HS-27A (cell line): ENCODE measurements at places on chromosomes 16 and 17.

- DNase-seq: no peak
Measured at GRCh38 chr17:64920026-64920418, 744 bp upstream of the LRRC37A3 start.

DNA sequence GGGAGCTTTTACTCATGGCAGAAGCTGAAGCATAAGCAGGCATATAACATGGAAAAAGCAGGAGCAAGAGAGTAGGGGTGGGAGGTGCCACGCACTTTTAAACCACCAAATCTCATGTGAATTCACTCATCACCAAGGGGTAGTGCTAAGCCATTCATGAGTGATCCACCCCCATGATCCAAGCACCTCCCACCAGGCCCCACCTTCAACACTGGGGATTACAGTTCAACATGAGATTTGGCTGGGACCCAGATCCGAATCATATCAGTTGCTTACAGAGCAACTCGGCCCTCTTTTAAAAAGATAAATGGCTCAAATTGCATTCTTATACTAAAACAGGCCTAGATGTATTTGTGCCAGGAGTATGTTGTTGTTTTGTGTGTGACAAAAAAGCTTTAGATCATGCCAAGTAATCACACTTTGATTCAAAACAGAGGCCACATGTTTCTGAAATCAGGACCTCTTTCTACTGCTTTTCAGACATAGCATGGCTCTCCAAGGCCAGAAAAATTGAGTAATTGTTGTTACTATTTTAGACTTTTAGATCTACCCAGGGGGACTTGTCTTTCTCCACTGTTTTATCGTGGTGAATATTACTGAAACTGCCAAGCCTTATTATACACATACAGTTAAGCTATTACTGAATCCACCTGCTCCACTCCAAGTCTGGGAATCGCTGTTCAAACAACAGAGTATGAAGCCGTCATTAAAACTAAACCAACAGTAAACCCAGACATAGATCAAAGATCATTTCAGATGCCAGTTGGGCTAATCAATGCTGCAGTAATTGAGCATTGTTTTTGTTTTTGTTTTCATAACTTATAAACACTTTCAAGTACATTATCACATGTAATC, 163.3 kb downstream of the KCNJ2 start:
- DNase-seq: no peak

GRCh38 chr17:62187681-62188080, 122.6 kb upstream of the MED13 start:
- DNase-seq: no peak

DNA sequence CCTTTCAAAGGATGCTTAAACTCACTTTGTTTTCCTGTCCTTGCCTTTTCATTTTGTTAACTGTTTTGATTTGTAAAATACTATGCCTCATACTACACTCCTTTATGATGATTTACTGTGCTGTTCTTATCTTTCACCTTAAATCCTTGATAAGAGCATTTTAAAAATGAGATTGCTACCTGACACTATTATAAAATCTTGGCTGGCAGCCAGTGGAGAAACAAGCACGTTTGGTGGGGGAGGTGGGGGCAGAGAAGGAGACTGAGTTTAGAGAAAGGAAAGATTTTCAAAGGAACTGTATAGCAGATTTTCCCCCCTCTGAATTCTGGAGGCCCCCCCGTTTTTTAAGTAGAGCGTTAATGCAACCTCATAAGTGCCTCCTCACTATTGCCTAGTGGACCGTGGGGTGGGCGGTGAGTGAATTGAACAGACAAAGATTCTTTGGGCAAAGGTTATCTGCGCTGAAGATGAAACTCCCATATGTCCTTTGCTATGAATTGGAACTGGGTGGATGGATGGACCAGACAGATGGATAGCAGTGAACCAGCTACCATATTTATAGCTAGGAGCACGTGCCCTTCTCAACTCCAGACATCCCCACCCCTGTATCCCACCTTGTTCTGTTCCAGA, 200.2 kb downstream of the CCDC182 start:
- DNase-seq: no peak

DNA sequence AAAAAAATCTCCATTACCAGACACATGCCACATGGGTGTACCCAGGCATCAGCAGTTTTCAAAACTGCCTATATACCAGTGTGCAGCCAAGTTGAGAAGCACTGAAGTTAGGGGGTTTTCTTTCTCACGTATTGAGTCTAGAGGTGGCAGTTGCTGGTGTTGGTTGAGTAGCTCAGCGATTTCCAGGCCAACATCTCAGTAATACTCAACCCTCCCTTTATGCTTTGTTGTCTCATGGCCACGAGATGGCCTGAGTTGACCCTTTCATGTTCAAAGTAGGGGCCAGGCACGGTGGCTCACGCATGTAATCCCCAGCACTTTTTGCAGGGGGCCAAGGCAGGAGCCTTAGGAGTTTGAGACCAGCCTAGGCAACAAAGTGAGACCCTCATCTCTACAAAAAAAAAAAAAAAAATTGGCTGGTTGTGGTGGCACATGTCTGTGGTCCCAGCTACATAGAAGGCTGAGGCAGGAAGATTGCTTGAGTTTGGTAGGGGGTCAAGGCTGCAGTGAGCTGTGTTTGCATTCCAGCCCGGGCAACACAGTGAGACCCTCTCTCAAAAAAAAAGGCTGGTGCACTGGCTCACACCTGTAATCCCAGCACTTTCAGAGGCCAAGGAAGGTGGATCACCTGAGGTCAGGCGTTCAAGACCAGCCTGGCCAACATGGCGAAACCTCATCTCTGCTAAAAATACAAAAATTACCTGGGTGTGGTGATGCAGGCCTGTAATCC, 10.8 kb downstream of the LRRC3C start:
- no peak for DNase-seq

- no peak for DNase-seq
Measured at GRCh38 chr17:43412166-43412565, 13.4 kb downstream of the ARL4D start.

- no peak for DNase-seq
Measured at GRCh38 chr17:74573169-74573568, 5.9 kb upstream of the CD300H start.
